ENCODE measurements at places on chromosomes 1 and 21. TPM values are rescaled to one million over a fixed set of nuclear protein-coding genes. Genes with fewer than 3 reads are reported as not detected.

- no peak for DNase-seq
These were observed 46.9 kb upstream of the LIN9 start for GRCh38 chr1:226355669-226356551.

GRCh38 chr1:205287767-205288559, 33.6 kb downstream of the NUAK2 start:
- no peak for DNase-seq

GRCh38 chr1:183548116-183548515, 42.1 kb downstream of the NCF2 start:
- no peak for DNase-seq

GRCh38 chr1:185843297-185843869, 109.2 kb downstream of the HMCN1 start:
- no peak for DNase-seq

- DNase-seq = no peak
These were observed 3.0 kb downstream of the PRRC2C start for GRCh38 chr1:171488190-171488929.

DNA sequence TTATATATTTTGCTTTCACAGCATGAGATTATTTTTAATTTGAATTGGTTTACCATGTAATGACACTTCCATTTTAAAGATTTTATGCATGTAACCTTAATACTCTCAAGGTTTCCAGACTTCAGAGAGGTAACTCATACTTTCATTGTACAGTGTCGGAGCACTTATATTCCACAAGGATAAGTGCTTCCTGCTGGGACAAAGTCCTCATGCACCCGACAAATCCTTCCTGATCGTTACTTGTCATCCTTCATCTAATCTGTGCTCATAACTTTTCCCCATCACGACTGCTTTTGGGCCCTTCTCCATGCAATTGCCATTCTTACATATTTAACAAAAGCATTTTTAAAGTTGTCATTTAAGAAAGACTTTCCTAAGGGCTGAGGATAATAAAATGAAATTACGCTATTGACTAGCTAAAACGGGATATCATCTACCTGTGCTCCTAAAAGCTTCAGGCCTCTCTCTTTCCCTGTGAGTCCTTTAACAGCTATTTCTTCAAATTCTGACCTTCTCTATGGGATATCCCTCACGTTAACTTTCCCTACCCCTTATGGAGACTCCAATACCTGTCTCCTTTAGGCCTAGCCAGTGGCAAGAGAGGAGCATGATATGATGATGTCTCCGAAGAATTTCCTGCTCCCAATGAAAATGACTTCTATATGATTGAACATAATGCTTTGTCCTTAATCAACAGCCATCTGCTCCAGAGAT, 59.3 kb downstream of the NCAM2 start:
- DNase-seq = no peak

GRCh38 chr1:228867108-228867950, 132.1 kb downstream of the RHOU start:
- no peak for DNase-seq

DNA sequence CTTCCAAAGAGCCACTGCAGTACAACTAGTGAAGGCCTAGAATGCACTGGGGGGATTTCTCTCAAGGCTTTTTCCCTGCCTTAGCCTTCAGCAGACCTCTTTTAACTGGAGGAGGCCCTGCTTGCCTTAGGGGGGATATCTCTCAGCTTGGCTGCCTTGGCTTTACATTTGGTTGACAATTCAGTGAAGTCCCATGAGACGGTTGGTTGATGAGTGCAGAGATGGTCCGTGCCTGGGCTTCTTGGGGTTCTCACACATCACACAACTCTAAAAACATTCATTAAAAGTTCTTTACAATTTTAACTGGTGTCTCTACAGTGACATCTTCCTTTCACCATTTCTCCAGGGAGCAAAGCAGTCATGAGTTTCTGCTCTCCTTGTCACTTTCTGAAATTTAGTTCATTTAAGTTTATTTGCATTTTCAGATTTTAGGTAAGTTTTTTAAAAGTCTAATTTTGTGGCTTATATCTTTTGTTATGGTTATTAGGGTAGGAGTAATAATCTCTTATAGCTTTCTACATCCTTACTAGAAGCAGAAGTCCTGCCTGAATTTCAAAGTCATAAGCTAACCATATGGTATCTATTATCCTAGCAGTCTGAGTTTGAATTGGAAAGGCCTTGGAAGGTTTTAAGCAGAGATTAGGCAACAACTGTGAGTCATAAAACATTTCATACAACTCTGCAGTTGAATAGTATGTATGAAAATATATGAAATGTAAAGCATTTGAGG, 487.6 kb downstream of the DPYD start:
- DNase-seq = no peak

The GLIS1 gene
- polyA plus RNA-seq = not detected

- DNase-seq = no peak
These were observed 112.1 kb downstream of the TNFSF18 start for GRCh38 chr1:172938681-172939080.

DNA sequence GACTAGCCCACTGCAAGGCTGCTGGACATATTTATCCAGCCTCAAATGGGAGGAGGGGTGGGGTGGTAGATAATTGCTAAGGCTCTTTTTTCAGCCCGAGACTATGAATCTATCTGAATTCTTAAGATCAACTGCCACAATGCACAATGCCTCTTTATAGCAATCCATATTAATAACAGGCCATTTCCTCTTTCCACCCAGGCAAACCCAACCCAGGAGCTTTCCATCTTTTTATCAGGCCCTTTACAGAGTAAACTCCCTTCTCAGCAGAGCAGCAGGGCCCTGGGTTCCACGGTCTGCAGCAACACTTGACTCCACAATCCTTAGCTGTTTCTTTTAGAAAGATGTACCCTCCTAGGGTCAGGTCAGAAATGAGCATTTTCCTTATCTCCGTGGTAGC, 806 bp downstream of the DDOST start:
- no peak for DNase-seq

DNA sequence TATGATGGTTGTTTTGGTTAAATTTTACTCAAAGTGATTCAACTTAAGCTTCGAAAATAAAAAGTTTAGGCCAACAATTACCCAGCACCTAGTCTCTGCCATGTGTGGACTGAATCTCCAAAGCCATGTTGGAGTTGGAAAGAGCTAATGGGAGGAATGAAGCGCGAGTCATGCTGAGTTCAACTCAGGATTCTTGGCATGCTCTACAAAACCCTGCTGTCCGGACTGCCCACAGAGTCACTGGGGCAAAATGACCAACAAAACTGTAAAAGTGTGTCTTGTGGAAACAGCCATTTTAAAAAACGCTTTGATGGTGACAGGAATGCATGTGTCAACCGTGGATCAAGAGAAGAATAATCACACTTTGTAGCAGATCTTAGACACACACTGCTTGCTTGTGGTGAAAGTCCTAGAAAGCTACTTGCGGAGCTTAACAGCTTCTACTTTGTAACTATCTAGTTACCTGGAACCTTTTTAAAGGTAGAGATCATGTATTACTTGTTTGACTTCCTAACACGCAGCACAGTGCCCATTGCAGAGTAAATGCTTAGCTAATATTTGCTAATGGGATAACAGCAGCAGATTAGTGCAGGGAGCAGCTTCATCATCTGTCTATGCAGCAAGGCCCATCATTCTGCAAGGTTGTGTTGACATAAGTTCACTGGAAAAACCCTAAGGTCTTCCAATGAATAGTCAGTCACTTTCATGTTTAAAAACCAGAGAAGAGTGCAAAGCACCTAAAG, 7.0 kb upstream of the GBP6 start:
- no peak for DNase-seq

GRCh38 chr1:200907611-200908097, 13.0 kb downstream of the INAVA start:
- no peak for DNase-seq

DNA sequence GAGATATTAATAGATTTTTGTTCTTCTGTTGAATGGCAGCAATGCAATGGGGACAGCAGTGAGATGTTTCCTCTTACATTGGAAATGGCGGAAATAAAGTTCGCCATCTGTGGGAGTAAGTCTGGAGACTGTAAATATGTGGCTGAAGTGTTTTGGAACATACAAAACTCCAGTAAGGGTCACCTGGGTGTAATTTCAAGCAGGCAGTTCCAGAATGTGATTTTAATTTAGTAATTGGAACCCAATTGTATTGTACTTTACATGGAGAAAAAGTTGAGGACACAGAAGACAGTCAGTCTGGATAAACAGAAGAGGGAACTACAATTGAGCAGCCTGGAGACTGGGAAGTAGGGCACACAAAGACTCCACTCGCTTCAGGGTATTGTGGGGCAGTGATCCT, 108.6 kb downstream of the NTMT2 start:
- no peak for DNase-seq

The ETNK2 gene
- 3.1 TPM for polyA plus RNA-seq
